ENCODE measurements at places on chromosomes 3 and 15.

- DNase-seq: no peak
Observed at GRCh38 chr15:71409541-71409940, 294.3 kb downstream of the THSD4 start.

- DNase-seq: no peak
Observed at GRCh38 chr3:55498520-55498919, 11.4 kb upstream of the WNT5A start.

- no peak for DNase-seq
Observed at GRCh38 chr3:15287565-15288330, 44.6 kb downstream of the SH3BP5 start.

DNA sequence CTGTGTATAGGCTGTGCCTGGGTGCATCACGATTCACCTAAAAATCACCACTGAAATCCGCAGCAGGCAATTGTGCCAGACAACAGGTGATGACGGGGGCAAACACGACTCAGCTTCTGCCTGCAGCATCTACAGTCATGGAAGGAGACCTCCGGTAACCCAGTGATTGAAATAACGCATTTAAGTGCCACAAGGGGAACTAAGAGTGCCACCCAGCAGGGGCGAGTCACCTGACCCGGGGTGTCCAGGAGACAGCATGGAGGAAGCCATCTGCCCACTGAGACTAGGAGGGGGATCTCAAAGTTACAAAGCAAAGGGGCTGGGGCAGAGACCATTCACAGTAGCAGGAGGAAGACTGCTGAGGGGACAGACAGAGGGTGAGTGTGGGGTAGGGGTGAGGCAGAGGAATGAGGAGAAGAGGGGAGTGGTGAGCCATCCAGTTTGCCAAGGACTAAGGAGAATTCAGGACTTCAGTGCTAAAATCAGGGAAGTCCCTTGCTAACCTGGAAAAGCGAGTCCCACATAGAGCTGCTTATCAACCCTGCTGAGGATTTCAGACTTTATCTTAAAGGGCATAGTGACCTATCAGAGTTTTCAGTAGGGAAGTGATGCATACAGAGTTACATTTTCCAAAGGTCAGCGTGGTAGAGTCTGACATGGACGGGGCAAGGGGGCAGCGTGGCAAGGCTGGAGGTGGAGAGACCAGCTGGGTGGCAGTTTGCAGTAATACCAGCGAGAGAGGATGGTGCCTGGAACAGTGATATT is 256.7 kb upstream of the HES1 start:
- DNase-seq: no peak

DNA sequence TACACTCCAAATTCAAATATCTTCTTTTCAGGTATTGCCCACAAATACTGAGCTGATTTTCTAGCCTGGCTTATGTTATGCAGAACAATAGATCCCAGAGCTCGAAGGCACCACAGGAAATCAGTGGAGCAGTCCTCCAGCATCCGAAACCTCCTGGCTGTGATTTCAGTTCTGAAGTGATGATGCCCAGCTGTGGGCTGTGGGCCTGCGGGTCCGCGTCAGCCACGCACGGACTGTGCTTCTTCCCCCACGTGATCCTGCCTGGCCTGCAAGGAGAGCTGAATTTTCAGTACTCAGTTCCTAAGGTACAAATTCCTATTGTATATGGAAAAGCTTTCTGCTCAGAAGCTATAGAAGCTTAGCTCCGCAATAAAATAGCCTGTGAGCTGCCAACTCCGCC is 96.2 kb downstream of the OCA2 start:
- DNase-seq: no peak

GRCh38 chr3:156782319-156782718 is 43.8 kb upstream of the LEKR1 start:
- no peak for DNase-seq

DNA sequence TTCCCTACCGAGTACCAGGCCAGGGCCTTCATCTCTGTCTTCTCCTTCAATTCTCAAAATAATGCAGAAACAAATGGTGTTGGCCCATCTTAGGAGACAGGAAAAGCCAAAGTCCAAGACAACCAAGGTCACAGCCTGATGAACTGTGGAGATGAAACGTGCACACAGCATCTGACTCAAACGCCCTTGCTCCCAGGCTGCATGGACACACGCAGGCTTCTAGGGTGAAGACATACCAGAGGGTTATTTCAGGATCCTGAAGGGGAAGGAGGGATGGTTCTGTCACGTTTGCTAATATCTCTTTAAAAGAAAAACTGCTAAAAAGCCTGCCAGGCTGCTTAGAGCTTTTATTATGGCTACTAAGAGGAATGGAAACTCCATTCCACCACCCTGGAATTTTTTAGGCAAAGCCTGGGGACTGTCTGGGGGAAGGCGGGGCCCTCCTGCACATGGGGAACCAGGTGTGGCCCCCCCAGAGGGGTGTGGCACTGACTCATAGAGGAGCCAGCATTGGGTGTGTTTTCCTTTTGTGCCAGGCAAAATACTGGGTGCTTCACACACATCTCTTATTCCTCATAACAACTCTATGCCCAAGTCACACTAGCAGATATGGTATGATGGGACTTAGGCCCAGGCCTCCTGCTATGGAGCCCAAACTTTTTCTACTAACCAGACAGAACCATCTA is 62.9 kb downstream of the UMPS start:
- DNase-seq: no peak

DNA sequence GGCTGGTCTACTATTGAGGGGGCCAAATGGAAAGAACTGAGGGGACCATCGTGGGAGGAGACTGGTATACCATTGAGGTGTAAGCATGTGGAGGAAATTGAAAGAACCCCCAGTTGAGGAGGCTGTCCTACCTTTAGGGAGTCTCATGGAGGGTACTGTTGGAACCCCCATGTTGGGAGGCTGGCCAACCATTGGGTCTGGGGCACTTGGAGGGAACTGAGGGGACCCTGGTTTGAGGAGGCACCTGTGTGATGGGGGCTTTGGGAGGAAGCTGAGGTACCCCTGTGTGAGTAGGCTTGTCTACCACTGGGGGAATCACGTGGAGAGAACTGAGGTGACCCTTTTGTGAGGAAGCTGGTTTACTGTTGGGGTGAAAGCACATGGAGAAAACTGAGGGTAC is 157.5 kb downstream of the FBLN2 start:
- no peak for DNase-seq

- no peak for DNase-seq
Observed at GRCh38 chr3:30281526-30281925, 324.9 kb upstream of the TGFBR2 start.

GRCh38 chr15:45705510-45706473 is 71.0 kb downstream of the SQOR start:
- DNase-seq: peak; percentile 80

- no peak for DNase-seq
Observed at GRCh38 chr3:28495301-28495700, 146.7 kb upstream of the AZI2 start.

DNA sequence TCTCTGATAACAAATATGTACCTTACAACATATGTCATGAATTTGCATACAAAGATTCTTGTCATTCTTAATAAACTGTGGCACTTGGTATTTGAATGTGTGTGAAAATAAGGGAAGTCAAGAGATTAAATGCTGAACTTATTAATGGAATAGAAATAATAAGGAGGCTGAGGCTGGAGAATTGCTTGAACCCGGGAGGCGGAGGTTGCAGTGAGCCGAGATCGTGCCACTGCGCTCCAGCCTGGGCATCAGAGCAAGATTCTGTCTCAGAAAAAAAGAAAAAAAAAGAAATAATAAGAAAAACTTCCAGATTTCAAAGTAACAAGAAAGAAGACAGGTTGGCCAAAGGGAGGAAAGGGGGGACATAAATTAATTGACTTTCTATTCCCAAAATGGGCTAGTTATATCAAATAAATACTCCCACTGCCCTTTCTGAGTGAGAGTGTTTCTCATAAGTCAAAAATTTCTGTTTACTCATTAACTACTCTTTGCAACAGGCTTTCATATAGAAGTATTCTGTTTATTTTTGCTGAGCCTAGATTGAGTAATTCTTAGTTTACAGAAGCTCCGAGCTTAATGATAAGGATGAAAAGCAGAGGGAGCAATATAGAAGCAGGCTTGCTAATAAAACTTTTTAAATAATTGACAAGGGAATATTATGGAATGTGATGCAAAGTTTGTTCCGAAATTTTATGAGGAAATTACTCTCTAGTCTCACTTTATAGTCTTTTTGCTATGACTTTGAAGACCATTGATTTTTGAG is 25.6 kb downstream of the KNG1 start:
- DNase-seq: no peak

DNA sequence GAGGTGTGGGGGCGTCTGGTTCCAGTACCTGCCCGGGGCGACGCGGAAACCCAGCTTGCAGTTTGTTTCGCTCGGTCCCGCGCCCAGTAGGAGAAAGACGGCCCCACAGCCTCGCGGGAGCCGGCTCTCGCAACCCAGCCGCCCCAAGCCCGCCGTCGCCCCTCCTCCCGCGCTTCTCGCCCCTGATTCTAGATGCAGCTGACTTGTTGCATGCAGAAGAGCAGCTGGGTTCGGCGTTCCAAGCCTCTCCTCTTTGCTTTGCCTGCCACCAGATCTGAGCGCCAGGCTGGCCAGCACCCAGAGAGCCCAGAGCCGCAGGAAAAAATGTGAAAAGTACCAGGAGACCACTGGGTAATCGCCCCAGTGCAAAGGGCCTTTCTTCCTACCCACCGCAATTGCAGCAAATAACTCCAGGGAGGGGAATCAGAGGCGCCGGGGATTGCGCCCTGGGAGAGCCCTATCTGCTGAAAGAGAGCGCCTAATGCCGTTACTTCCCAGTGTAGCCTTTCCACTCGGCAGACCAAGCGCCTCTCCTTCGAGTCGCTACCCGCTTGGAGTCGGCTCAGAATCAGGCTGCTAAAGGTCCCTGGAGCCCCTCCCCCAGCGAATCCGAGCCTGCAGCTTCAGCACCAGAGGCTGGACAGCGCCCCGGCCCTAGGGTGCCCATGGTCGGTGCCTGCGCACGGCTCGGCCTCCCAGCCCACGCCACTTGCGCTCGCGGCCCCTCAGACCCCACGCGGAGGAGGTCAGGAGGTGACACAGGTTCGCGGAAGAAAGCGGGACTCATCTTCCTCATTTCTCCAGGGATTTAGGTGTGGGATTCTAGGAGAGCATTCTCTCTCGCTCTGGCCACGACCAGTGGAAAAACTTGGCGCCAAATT is 15.7 kb upstream of the AEN start:
- DNase-seq: peak; percentile 29

DNA sequence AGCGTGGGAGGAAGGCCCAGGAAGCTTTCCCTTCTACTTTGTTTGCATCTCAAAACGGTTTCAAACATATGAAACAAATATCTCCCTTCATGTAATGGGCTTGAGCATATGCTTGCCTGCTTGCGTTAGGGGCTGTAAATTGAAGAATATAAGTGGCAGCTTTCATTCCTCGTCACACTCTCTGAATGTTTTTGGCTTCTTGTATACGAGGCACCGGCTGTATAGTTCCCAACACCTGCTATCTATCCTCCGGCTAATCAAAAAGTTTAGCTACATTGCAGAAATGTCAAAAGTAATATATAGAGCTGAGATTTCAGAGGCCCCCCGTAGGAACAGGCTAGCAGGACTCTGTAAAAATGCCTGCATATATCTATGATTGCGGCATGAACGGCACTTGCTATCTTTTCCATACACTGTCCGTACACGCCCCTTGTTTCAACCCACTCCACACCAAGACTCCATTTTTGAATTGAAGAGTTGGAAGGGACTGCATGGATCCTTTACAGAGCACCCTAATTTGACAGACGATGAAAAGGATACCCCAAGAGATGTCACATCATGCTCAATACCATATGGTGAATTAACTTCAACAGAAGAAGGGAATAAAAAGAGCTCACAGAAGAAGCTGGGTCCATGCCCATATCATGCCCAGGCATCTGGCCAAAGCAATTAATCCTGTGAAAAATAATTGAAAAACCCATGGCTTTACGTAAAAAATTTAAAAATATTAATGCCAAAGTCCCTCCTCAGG is 2.5 kb downstream of the MASP1 start:
- no peak for DNase-seq

GRCh38 chr15:98686983-98687382 is 38.6 kb downstream of the IGF1R start:
- no peak for DNase-seq

- DNase-seq: no peak
Observed at GRCh38 chr3:56294286-56294685, 174.0 kb downstream of the ERC2 start.

All from hematopoietic multipotent progenitor cell treated with erythropoietin and hydrocortisone succinate and interleukin-3 and kit ligand, for 8 days (in vitro differentiated cells).